Stimulated activated CD8-positive, alpha-beta memory T cell treated with anti-CD3 and anti-CD28 coated beads, Interleukin-15, amount 100 ng/mL, for 48 hours (primary cell): ENCODE measurements at places on chromosomes 12 and 14.

DNA sequence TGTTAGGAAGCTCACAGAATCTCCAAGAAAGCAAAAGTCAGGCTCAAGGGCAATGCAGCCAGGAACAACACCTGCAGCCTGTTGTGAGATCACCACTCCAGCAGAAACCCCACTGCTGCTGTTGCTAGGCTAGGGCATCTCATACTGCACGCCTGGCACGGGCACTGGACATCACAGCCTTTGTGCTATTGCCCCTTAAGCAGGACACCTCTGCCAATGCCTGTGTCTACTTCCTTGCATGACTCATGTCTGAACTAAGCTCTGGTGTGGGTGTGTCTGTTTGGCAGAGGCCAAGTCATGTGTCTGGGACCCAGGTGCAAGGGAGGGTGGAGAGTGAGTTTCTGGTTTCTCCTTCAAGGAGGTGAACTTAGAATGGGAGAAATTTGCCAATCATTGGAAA, 10.0 kb upstream of the DDX47 start:
- no peak for DNase-seq

DNA sequence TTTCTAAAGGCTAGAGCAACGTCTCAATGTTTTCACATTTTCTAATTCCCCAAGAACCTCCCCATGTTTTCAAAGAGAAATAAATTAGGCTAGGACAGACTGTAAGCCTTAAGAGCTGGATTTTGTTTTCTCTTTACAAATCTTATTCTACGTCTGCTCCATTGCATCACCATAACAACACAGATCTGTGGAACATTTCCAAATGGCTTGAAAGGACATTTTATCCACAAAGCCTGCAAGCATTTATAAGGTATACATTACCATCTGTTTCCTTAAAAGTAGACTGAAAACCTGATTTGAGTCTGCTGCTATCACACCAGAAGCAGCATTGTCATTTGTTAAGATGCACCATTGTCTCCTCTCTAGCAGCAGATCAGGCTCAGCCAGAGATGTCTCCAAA, 115.3 kb upstream of the PLEKHA5 start:
- DNase-seq = no peak

GRCh38 chr14:72754949-72755348, 139.0 kb downstream of the DPF3 start:
- no peak for DNase-seq

- no peak for DNase-seq
These were observed 112.0 kb upstream of the TMCC3 start for GRCh38 chr12:94762259-94762942.

- DNase-seq = no peak
These were observed 98.7 kb downstream of the INSM2 start for GRCh38 chr14:35632676-35633075.

GRCh38 chr12:69689638-69690037, 9.5 kb downstream of the BEST3 start:
- DNase-seq = no peak

GRCh38 chr14:52380294-52380693, 66.2 kb downstream of the PTGER2 start:
- DNase-seq = no peak

GRCh38 chr12:38480594-38480993, 164.0 kb downstream of the ALG10B start:
- no peak for DNase-seq

DNA sequence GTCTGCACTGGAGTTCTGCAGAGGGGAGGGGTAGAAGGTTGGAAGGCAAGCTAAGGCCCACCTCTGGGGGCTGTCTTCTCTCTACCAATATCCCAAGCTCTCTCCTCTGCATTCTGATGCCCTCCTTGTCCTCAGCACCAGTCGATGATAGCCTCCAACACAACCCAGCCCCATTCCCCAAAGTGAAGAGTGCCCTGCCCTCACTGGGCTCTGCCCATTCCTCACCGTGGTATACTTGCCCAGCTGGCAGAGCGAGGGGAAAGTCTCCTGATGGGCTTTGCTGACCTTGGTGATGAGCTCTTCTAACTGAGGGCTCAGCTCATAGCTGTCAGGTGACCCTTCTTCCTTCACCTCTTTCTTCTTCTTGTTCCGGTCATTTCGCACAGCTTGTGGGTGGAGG, 7.2 kb upstream of the ITGB7 start:
- no peak for DNase-seq

DNA sequence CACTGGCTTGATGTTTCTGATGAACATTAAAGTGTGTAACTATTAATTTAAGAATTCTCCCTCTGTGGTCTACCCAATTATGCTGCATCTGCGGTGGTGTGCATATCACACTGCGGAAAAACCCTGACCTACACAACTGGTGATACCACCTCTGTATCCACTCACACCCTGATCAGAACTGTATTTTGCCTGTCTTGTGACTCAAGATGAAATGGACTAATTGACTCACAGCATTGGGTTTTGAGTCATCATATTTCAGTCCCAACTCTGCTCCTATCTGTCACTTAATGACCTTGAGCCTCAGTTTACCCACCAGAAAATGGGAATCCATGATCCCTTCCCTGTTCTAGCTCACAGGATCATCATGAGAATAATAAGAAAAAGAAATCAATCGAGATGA, 65.6 kb downstream of the NUAK1 start:
- DNase-seq = peak; percentile 6
